ENCODE measurements at places on chromosomes 7 and 10.

- no peak for DNase-seq
Measured at GRCh38 chr10:110056822-110057221, 49.0 kb downstream of the ADD3 start.

DNA sequence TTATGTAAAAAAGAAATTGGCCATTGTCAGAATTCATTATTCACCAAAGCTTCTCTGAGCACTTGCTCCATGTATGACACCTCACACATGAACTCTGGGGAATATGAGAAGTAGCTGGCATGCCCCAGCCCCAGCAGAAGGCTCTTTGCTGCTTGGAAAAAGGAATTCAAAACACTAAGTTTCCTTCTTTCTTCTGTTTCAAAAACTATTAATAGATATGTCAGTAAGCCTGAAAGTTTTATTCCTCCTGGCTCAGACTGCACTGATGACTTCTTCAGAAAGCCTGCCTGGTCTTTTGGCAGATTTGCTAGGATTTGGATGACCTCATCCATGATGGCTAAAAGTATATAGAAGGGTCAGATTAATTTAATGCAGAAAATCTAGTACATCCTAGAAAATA, 511.0 kb downstream of the GFRA1 start:
- no peak for DNase-seq

- DNase-seq, result no peak
Measured at GRCh38 chr7:51308265-51308664, 8.3 kb downstream of the COBL start.

DNA sequence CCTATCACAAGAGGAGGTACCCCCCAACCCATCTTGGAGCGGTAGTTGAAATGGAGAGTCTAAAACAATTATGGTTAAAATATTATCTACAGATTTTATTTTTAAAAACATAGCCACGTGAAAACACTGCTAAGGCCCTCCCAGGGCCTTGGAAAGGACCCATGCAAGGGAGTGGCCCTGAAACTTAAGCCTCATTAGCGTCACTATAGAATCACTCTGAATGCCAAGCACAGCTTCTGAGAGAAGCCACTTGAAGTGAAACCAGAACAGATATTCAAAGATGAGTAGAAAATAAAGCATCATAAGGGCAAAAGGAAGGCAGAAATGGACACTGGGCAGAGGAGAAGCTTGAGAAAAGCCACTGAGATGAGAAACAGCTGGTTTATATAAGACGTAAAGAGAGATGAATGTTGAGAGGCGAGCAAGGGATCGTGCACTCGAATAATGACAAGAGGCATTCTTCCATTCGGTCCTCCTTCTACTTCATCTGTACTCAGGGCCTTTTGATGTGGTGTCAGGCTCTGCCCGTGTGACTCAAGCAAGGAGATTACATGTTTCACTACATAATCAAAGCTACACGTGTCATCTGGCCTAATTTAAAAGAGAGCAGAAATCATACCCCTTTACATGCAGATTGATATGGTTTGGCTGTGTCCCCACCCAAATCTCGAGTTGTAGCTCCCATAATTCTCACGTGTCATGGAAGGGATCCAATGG, 33.4 kb upstream of the SLC39A12 start:
- DNase-seq, result no peak

Data from OCI-M1 (cell line).